ENCODE measurements at places on chromosomes 11 and 22. TPM values are rescaled to one million over a fixed set of nuclear protein-coding genes. Genes with fewer than 3 reads are reported as not detected.

OR52I2 gene
- total RNA-seq: not detected

SPDYC gene
- total RNA-seq: not detected

EIF3D gene
- total RNA-seq: 280 TPM

RBMXL2 gene
- total RNA-seq: not detected

SYT7 gene
- total RNA-seq: 2.6 TPM

BIK gene
- total RNA-seq: not detected

SAA4 gene
- not detected for total RNA-seq

FOLH1 gene
- not detected for total RNA-seq

CECR2 gene
- 0.58 TPM for total RNA-seq

CLDN5 gene
- total RNA-seq: 2.1 TPM

MAP6 gene
- 6.1 TPM for total RNA-seq

TUBA8 gene
- 0.77 TPM for total RNA-seq

NXPE2 gene
- total RNA-seq: 0.26 TPM

TAF6L gene
- 13.7 TPM for total RNA-seq

TH gene
- total RNA-seq: 0.17 TPM

CCDC188 gene
- total RNA-seq: 0.17 TPM

TRPM5 gene
- total RNA-seq: 0.12 TPM

MPZL3 gene
- total RNA-seq: 0.17 TPM

ANO5 gene
- total RNA-seq: under 0.01 TPM

SLC22A9 gene
- not detected for total RNA-seq

RNF26 gene
- 11.7 TPM for total RNA-seq

HSPB2 gene
- total RNA-seq: 1.2 TPM

SHISAL1 gene
- under 0.01 TPM for total RNA-seq

KCNQ1OT1 gene
- total RNA-seq: 1.4 TPM

OR5P2 gene
- not detected for total RNA-seq

DUSP8 gene
- 0.70 TPM for total RNA-seq

PHF21B gene
- total RNA-seq: not detected

TRIM29 gene
- not detected for total RNA-seq

CLCF1 gene
- 12.0 TPM for total RNA-seq

IGSF9B gene
- 1.6 TPM for total RNA-seq

RASD2 gene
- under 0.01 TPM for total RNA-seq

KRTAP5-9 gene
- total RNA-seq: not detected

FADS2 gene
- total RNA-seq: 359 TPM

Measured in pericardium fibroblast (primary cell).